GF-D8 (cell line): ENCODE measurements at places on chromosomes 5 and 9.

- no peak for DNase-seq
Observed at GRCh38 chr9:22682961-22683699, 236.5 kb downstream of the DMRTA1 start.

GRCh38 chr5:178326374-178326715 is 93.7 kb upstream of the PHYKPL start:
- no peak for DNase-seq

DNA sequence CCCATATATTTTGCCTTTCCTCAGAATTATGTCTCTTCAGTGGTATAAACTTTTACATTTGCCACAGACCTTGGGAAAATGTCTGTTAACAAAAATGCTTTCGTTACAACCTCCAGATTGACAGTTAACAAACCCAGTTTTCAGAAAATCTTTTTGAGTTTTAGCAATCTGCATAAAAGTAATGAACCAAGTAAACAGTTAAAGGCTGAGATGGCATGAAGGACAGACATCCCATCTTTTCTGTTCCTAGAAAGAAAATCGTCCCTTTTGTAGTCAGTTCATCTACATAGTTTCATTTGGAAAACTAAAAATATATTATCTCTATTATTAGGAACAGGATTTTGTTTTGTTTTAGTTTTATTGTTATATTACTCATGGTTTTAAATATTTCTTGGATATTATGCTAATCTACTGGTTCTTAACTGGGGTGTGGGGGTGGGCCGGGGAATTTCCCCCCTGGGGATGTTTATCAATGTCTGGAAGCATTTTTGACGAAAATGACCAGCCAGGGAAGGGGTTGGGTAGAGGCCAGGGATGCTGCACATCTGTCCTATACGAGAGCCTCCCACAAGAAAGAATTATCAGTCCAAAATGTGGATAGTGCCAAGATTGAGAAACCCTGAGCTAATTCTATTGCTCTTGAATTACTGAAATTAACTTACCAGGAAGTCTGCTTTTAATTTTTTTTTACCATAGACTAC is 11.9 kb downstream of the FYB1 start:
- DNase-seq = no peak

- no peak for DNase-seq
Observed at GRCh38 chr5:128920345-128921215, 44.7 kb upstream of the SLC27A6 start.

DNA sequence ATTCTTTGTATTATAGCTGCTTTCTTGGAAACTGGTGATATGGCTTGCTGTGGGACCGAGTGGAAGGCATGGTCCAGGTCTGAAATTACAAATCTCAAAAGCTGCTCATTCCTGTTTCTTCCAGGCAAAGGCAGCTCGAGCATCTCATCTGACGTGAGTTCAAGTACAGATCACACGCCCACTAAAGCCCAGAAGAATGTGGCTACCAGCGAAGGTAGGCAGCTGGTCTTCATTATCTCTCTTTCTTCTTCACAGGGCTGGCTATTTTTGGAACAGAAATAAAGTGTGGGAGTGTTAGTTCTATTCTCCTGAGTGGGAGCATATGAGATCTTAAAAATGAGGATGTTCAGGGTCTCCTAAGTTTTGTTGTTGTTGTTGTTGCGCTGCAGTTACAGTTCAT is 115.9 kb downstream of the FBXL7 start:
- no peak for DNase-seq
